ENCODE measurements at places on chromosomes 1 and 21. TPM values are rescaled to one million over a fixed set of nuclear protein-coding genes. Genes with fewer than 3 reads are reported as not detected.

- H3K4me3 ChIP-seq = no peak overlapping the region
- peaks cover 12% of the 10 kb centered on the region for H3K27me3 ChIP-seq
- DNase-seq = no peak
- H3K27ac ChIP-seq = no peak overlapping the region
- no peaks in the 10 kb centered on the region for H3K36me3 ChIP-seq
These were observed 33.0 kb upstream of the DNAJC6 start for GRCh38 chr1:65276197-65276939.

DNA sequence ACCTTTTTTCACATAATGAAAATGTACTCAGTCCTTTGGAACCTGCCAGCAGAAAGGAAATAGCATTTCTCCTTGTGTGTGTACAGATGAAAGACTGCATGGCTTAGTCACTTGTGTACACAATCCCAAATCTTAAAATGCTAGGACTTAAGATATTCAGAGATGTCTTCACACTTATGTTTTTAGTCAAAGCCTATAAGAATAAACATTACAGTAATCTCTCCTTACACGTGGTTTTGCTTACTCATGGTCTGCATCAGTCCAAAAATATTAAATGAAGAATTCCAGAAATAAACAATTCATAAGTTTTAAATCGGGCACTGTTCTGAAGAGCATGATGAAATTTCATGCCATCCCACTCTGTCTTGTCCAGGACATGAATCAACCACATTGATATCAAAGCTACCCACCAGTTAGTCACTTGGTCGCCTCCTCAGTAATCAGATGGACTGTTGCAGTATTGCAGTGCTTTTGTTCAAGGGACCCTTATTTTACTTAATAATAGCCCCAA, 75.7 kb upstream of the RRP15 start:
- H3K4me3 ChIP-seq = no peak overlapping the region
- peaks cover 5% of the 10 kb centered on the region for H3K27me3 ChIP-seq
- no peaks in the 10 kb centered on the region for H3K36me3 ChIP-seq
- DNase-seq = no peak
- H3K4me1 ChIP-seq = no peaks in the 10 kb centered on the region

- peaks cover 2% of the 10 kb centered on the region for H3K36me3 ChIP-seq
- no peak overlapping the region for H3K27ac ChIP-seq
- no peak overlapping the region for H3K4me3 ChIP-seq
- no peaks in the 10 kb centered on the region for H3K4me1 ChIP-seq
These were observed 451.7 kb downstream of the SIPA1L2 start for GRCh38 chr1:232178191-232178590.

DNA sequence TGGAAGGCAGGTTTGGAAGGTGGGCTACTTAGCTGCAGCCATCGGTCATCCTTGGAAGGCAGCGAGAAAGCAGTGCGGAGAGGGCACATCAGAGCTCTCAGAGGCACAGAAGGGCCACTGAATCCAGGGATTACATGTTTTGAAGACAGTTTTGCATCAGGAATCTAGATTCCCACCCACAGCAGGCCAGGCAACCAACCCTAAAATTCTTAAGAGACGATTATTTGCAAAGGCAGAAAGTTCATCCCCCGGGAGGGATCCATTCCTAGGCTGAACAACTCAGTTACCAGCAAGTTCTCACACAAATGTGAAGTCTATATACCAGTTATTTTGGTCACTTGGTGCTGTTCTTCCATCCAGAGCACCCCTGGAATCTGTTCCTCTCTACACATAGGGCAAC, 457.3 kb upstream of the VAMP3 start:
- no peaks in the 10 kb centered on the region for H3K4me1 ChIP-seq
- H3K4me3 ChIP-seq = no peak overlapping the region
- H3K27me3 ChIP-seq = peaks cover 20% of the 10 kb centered on the region

GRCh38 chr1:201329286-201329685, 46.0 kb downstream of the PKP1 start:
- no peaks in the 10 kb centered on the region for H3K36me3 ChIP-seq
- no peak for DNase-seq
- no peak overlapping the region for H3K27ac ChIP-seq

- no peak overlapping the region for H3K27ac ChIP-seq
- no peak overlapping the region for H3K4me3 ChIP-seq
- no peak for DNase-seq
- no peaks in the 10 kb centered on the region for H3K4me1 ChIP-seq
- peaks cover 6% of the 10 kb centered on the region for H3K27me3 ChIP-seq
These were observed 4.1 kb downstream of the ETNK2 start for GRCh38 chr1:204147406-204148383.

- H3K27me3 ChIP-seq = no peaks in the 10 kb centered on the region
- no peaks in the 10 kb centered on the region for H3K36me3 ChIP-seq
- DNase-seq = no peak
- H3K4me3 ChIP-seq = no peak overlapping the region
- H3K27ac ChIP-seq = no peak overlapping the region
These were observed 7.4 kb downstream of the CFAP410 start for GRCh38 chr21:44331650-44332307.

GRCh38 chr1:98940722-98941079, 64.0 kb downstream of the PLPPR5 start:
- peak; percentile 7 for DNase-seq
- H3K27ac ChIP-seq = no peak overlapping the region
- no peaks in the 10 kb centered on the region for H3K36me3 ChIP-seq
- H3K4me3 ChIP-seq = no peak overlapping the region
- no peaks in the 10 kb centered on the region for H3K27me3 ChIP-seq

DNA sequence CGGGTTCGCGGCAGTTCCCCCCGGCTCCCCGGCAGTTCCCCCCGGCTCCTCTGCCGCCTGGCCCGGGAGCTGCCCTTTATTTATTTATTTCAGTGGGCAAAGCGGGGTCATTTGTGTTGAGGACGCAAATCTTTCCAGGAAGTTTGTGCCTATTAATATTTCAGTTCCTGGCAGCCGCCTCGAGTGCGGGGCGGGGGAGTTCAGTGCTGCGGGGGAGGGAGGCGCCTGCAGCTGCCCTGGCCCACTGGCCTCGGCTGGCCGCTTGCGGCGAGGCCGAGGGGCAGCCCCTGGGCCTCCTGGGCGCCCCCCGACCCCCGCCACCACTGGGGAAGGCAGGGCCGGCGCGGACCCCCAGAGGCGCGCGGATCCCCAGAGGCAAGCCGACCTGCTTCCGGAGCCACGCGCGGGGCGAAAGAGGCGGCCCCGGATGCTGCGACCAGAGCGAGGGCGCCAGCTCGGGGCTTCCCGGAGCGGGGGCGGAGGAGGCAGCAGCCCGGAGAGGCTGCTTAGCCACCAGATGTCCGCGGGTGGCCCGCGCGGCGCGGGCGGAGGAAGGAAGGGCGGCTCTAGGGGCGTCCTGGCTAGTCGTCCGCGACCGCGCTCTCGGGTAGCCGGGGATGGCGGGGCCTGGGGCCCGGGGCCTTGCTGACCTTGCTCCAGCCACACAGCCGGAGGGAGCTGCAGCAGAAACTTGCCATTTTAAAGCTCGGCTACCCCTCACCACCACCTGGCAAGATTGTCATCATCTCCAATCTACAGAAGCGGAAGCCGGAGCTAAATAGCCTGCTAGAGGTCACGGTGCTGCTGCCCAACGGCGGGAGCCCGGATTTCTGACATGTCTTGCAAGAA, 48.0 kb downstream of the H3-3A start:
- no peaks in the 10 kb centered on the region for H3K27me3 ChIP-seq
- H3K27ac ChIP-seq = no peak overlapping the region
- peaks cover 22% of the 10 kb centered on the region for H3K4me1 ChIP-seq
- peak; percentile 83 for DNase-seq

- no peaks in the 10 kb centered on the region for H3K27me3 ChIP-seq
- no peaks in the 10 kb centered on the region for H3K36me3 ChIP-seq
- peak; percentile 25 for DNase-seq
- H3K27ac ChIP-seq = no peak overlapping the region
- H3K4me1 ChIP-seq = no peaks in the 10 kb centered on the region
These were observed 64.3 kb upstream of the TRABD2B start for GRCh38 chr1:48061162-48062136.

DNA sequence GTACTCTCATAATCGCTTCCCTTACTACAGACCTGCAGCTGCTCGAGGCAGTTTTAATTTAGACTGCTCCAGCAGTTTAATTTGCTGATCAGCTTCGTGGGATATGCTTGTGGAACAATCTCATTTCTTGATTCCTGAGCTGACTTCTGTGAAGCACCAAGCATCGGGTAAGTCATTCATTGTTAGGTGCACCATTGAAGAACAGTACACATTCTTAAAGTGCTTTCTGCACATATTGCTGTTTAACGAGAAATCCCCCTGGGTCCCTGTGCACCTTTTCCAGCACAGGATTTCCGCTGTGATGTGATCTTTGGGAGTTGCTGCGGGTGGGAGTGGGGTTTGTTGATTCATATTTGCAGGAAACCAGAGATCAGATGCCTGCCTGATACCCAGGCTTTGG, 9.1 kb downstream of the GALNT2 start:
- peak overlapping the region; percentile 52 for H3K4me3 ChIP-seq
- peaks cover 76% of the 10 kb centered on the region for H3K4me1 ChIP-seq
- DNase-seq = no peak
- H3K27ac ChIP-seq = peak overlapping the region; percentile 94
- peaks cover 3% of the 10 kb centered on the region for H3K36me3 ChIP-seq
- no peaks in the 10 kb centered on the region for H3K27me3 ChIP-seq

GRCh38 chr1:198187973-198188588, 31.3 kb downstream of the NEK7 start:
- H3K4me3 ChIP-seq = peak overlapping the region; percentile 64
- no peaks in the 10 kb centered on the region for H3K36me3 ChIP-seq
- peaks cover 74% of the 10 kb centered on the region for H3K4me1 ChIP-seq
- no peak for DNase-seq

DNA sequence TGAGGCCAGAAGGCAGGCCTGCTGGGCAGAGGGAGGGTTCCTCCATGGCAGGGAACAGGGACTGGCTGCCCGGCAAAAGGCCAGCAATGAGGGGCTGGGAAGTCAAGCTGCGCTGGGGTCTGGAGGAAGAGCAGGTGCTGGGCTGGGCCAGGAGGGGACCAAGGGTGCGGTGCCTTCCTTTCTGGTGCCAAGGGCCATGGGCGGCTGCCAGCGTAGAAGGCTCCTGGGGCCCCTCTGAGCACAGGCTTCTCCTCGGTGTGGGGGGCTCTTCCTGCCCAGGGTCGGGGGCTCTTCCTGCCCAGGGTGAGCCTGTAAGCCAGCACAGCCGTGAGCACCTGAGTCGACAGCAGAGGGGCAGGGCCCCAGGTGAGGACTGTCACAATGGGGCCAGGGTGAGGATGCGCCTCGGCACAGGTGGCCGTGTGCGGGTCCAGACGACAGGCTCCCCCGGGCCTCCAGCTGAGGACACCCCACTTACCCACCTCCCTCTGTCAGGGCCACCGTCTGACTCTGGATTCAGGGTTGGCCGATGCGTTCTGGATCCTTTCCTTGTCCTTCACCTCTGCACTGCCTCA, 10.7 kb upstream of the DNMT3L start:
- no peaks in the 10 kb centered on the region for H3K36me3 ChIP-seq
- DNase-seq = no peak
- no peaks in the 10 kb centered on the region for H3K27me3 ChIP-seq
- H3K4me3 ChIP-seq = no peak overlapping the region
- no peaks in the 10 kb centered on the region for H3K4me1 ChIP-seq
- H3K27ac ChIP-seq = no peak overlapping the region

DNA sequence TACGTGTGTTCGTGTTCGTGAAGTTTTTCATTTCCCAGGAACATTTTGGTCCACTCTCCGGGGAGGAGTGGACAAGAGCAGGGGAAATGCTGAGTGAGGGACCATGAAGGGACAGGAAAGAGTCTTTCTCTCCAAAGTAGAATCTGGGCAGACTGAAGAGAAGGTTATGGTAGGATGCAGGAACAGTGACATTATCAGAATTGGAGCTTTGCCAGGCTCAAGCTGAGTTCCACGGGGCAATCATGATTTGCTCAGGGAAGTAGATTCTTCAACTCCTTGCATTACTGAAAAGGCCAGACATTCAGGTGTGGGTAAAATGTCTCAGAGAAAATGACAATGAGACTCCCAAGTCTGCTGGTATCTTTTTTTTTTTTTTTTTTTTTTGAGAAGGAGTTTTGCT, 16.6 kb downstream of the ATP1A4 start:
- H3K27ac ChIP-seq = no peak overlapping the region
- H3K4me1 ChIP-seq = peaks cover 48% of the 10 kb centered on the region

DNA sequence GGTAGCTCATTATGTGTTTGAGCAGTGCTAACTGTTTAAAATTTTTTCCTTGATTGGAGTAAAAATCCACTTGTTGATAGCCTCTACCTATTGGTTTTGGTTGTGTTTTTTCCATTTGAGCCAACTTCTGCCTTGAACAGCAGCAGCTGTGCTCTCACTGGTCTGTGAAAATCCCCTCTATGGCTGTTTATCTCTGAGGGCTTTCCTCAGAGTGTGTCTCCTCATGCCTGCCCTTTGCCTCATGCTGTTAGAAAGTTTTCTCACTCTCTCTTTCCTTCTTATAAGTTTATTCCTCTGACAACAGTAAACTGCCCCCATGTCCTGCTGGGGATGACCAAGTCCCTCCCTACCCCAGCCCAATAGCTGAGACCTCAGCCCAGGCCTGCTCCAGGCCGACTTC, 14.1 kb downstream of the REG4 start:
- no peaks in the 10 kb centered on the region for H3K27me3 ChIP-seq
- H3K36me3 ChIP-seq = no peaks in the 10 kb centered on the region
- H3K4me1 ChIP-seq = peaks cover 14% of the 10 kb centered on the region
- no peak overlapping the region for H3K4me3 ChIP-seq
- no peak overlapping the region for H3K27ac ChIP-seq

DNA sequence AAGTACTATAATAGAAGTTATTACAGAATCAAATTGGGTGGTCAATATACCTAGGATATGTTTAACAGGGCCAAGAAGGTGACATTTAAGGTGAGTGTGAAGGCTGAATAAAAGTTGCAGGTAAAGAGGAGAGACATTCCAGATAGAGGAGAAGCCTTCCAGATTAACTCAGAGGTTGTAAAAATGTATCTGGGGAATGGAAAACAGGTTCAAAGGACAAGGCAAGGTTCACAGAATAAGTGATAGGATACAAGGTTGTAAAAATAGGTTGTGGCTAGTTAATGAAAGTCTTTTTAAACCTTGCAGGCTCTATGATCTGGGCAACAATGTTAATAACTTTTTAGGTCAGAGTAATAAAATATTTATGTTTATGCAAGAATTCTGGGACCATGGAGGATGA, 40.2 kb downstream of the FUBP1 start:
- DNase-seq = no peak
- peaks cover 8% of the 10 kb centered on the region for H3K36me3 ChIP-seq
- no peaks in the 10 kb centered on the region for H3K27me3 ChIP-seq
- H3K4me1 ChIP-seq = peaks cover 4% of the 10 kb centered on the region
- no peak overlapping the region for H3K4me3 ChIP-seq

PDXK gene
- 99.5 TPM for total RNA-seq

L1TD1 gene
- total RNA-seq = not detected

RALGPS2 gene
- 7.8 TPM for total RNA-seq

PLEKHM2 gene
- total RNA-seq = 79.7 TPM
